Stimulated activated CD8-positive, alpha-beta memory T cell treated with anti-CD3 and anti-CD28 coated beads, Interleukin-15, amount 100 ng/mL, for 1 hour (primary cell): ENCODE measurements at places on chromosomes 12 and 14.

DNA sequence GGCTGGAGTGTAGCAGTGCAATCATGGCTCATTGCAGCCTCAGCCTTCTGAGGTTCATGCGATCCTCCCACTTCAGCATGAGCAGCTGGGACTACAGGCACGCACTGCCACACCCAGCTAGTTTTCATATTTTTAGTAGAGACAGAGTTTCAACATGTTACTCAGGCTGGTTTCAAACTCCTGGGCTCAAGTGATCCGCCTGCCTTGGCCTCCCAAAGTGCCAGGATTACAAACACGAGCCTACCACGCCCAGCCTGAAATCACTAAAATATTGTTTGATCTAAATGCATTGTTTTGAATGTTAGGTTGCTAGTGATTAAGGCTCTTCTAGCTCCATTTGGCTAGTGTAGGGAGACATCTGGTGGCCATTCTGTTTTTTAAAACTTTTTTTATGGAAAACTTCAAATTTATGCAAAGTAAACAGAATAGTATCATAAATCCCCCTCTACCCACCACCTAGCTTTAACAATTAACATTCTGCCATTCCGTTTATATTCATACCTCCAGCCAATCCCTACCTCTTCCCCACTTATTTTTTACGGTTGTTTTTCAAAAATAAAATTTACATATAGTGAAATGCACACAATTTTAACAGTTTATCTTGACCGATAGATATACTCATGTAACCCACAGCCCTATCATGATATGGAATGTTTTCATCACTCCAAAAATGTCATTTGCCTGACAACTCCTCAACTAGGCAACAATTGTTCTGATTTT is 37.8 kb downstream of the MYO1H start:
- no peak for DNase-seq

GRCh38 chr14:99363616-99364290 is 91.8 kb upstream of the BCL11B start:
- no peak for DNase-seq

DNA sequence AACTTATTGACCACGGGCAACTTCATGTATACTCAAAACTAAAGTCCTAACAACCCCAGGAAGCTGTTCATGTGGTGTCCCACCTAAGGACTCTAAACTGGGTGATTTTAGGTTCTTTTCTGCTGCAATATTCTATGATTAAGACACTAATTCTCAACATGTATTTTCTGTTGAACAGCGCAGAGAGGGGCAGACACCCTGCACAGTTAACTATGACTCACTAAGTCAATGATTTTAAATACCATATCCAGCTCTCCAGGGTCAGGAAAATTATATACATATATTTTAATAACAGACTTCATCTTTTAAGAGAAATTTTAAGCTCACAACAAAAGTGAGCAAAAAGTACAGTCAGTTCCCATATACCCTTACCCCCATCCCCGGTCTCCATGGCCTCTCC is 85.0 kb downstream of the FOXN3 start:
- no peak for DNase-seq

DNA sequence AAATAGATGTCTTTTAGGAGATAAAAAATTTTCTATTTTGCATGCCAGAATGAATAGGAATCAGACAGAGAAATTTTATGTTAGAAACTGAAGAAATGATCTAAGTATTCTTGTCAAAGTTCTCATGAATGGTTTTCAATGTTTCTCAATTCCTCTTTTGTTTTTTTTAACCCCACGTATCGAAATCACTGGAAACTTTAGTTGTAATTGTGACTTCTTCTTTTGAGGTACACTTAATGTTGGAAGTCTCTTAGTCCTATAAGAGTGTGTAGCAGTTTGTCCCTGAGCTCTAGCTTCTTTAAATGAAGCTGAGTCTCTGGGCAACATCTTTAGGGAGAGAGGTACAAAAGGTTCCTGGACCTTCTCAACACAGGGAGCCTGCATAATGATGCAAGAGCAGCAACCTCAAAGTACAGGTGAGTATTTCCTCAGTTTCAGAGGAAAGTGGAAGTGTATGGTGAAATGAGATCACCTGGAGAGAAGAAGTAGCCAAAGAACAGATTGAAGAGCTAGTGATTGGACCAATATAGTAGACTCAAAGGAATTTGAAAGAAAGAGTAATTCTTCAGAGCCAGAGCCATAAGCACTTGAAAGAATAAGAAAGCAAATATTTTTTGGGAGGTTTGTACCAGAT is at the start of gene CLEC6A:
Gene CLEC6A (plus strand): TSS at position 236 of the 634 bp plus-strand sequence. CDS start 150 bp downstream, at position 386.
- no peak for DNase-seq

DNA sequence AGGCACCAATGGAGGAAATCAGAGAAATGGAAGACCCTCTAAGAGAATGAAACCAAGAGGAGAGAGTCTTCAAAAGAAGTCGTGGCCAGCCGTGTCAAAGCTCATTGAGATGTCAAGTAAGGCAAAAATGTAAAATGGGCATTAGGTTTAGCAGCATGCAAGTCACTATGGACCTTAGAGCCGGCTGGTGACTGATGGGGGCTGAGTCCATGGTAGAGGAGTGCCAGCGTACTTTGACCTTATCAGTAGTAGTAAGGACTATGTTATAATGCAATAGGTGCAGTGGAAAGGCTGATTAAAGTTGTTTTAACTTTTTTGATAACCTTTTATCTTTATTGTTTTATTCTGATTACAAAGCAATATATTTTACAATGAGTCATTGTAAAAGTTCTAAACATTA is 66.5 kb downstream of the ANO6 start:
- no peak for DNase-seq

DNA sequence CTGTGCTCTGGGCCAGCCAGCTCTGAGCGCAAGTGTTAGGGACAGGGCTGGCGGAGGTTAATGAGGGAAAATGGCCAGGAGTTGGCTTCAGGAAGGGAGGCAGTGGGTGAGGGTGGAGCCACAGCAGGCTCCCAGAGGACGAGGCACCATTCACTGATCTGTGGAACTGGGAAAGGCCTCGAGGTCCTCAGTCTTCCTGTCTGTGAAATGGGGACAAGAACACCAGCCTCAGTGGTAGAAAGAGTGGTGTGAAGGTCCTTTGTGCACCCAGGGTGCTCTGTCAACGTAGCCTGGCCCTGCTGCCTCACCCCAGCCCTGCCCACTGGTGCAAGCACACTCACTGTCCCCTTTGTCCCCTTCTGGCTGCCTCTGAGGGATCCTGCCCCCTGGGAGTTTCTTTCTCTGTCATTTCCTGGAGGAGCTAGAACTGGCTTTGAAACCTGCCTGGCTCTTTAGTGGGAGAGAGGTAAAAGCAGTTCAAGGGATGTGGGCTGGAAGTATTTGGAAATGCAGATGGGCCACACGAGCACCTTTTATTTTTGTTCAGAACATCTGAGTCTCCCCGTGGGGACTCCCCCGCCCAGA is 25.0 kb downstream of the SYNDIG1L start:
- DNase-seq, result no peak

DNA sequence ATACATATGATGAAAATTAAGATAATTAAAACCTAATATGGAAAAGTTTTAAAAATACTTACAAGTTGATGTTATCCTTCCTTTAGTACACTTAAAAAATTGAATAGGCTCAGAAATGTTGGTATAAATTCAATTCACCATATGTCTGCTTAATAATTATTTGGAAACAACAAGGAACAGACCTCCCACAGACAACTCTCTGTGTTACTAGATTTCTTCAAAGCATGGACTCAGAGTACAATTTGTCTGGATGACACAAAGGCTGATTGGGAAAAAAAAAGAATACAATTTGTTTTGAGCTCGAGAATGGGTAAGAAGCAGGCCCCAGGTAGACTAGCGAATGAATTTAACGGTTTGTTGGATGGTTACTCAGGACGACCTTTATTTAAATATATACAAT is 48.9 kb upstream of the BTG1 start:
- no peak for DNase-seq

DNA sequence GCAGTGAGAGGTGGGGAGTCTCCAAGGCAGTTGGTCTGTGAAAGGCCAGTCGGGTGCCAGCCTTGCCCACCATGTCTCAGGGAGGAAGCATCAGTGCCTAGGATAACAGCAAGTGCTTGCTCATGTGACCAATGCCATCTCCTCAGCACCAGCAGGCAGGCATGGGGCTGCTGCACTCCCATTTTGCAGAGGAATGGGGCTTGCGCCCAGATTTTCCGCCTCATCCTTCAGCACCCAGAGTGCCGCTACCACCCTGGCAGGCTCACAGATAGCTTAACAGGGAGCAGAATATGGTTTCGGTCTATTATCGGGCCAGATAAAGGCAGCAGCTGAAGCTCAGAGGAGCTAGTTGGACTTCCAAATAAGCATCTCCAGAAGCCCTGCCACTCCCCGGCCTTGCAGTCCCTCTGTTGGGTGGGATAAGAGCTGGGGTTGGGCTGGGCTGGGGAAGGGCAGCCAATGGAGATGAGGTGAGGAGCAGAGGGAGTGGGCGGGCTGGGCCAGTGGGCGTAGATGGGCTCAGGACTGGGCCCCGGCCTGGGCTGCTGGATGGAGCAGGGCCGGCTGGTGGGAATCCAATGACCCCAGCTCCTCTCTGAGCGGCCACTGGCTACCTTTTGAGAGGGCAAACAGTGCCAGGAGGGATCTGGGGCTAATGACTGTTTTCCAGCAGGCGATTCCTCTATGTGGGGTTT is 8.4 kb upstream of the KRT80 start:
- no peak for DNase-seq

DNA sequence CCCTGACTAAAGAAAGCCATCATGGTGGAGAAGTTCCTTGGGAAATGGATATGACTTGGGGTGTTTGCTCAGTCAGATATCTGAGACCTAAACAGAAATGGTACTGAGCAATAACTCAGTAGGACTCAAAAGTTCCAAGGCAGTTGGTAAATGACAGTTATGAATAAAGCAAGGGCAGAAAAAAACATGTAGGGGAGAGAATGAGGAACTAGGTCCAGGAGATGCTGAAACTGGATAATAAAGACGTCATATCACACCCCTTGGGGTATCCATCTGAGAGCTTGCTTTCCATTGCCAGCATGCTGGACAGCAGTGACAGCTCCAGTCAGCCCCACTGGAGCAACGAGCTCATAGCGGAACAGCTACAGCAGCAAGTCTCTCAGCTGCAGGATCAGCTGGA is 37.5 kb downstream of the RPGRIP1 start:
- DNase-seq, result no peak

DNA sequence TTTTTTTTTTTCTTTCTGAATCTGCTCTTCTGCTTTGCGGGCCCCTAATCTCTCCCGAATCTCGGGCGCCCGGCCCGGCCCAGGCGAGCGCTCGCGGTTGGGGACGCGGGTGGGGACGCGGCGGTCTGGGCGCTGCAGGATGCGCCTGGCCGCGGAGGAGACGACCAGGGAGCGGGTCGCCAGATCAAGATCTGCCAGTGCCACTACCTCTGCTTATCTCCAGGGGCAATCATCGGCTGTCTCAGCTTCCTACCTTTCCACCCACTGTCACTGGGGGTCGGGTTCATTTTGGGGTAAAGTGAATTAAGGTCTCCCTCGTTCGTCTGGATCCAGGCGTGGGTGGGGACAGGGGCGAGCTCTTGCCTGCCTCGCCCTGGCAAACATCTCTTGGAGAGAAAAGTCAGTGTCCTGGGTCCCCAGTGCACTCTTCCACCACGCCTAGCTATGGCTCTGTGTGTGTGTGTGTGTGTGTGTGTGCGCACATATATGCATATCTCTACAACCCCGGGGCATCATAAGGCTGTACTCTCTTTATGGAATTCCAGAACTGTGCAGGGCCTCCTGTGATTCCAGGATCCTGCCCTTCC is 422.3 kb downstream of the VRK1 start:
- no peak for DNase-seq

DNA sequence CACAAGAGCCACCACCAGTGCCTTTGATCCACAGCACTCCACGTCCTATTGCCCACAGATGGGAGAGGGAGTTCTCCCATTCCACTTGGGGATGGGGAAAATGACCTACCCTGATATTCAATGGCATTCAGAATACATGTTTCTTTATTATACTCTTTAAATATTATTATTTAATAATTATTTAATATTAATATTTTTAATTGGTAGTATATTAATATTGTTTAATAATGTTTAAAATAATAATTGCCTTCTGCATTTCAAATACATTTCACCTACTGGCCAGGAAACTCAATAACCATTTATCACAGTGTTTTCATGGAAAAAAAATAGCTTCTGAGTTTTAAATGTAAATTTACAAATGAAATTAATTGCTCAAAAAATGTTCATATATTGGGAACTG is 127.4 kb upstream of the G2E3 start:
- no peak for DNase-seq

DNA sequence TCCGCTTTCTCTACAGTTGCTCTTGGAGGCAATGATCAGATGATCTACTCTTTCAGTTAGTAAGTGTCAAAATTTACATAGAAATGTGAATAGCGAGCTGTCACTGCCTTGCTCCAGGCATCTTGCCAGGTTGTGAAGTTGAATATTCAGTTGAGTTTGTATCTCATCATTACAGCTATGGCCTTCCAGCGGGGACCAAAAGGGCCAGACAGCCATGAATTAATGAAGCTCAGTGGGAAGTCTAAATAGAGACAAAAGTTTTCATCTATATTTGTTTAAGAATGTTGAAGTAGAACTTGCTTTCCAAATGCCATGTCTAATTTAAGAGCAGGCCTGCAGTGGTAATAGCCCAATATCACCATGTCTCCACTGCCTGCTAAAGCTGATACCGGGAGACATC is 387.8 kb downstream of the FLRT2 start:
- DNase-seq, result no peak

GRCh38 chr14:51612449-51612848 is 39.3 kb upstream of the FRMD6 start:
- DNase-seq, result no peak

GRCh38 chr12:113683574-113683973 is 211.9 kb upstream of the LHX5 start:
- DNase-seq, result no peak

DNA sequence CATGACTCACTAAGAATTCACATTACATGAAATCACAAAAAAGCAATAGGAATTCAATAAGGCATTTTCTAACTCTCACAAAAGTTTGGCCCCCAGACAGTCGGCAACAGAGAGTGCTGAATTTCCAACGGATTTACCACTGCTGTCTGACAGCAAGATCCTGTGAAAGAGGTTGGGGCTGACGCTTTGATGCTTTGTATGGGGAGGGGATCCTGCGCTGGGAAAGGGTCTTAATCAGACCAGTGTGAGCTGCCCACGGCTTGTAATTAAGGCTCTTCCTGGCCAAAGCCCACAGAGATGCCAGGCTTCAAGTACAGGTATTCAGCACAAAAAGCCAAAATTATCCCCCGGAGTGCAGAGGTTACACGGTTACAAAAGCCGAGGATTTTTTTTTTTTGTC is 66.8 kb upstream of the TMCC3 start:
- DNase-seq, result no peak

DNA sequence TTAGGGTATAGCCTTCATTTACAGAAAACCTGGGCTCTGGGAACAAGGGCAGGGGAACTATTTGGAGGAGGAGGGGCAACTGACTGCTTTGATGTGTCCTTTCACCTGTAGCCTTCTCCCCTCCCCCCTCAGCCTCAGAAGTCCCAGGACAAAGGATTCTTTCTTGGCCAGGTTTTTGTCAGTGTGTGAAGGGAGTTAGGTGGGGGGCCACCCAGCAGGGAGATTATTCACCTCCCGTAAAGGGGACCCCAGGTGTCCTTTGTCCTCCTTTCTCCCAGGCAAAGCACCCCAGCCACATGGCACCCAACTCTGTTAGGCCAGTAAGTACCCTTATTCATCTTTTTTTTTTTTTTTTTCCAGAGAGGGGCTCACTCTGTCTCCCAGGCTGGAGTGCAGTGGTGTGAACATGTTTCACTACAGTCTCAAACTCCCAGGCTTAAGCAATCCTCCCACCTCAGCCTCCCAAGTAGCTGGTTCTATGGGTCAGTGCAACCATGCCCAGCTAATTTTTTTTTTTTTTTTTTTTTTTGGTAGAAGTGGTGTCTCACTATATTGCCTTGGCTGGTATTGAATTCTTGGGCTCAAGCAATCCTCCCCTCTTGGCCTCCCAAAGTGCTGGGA is 723 bp upstream of the NFE2 start:
- DNase-seq, result no peak
